ENCODE measurements at places on chromosomes 12 and 14.

DNA sequence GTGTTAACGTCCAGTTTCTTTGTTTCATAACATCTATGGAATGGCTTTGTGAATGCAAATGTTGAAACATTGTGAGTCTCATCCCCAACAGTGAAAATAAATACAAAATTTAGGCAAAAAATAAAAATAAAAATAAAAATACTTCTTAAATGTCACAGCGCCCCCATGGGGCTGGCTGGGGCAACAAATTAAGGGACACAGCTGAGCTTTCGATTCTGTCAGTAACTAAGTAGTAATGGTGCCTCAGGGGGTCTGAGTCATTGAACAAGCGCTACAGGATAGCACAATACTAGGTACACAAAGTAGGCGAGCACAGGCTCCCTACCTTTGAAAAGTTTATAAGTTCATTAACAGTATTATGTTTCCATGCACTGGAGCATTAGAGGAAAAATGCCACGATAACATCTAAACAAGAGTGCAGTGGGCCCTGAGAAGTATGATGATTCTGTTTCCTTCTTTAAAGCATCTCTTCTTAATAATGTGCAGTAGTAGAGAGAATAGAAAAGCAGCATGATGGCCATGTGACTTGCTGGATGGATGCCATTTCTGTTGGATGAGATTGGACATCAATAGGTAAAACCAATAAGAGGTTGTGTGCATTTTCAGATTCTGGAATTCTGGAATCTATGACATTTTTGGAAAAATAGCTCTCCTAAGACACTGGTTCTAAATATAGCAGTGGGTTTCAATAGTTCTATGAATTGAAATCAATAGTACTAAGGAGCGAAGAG, 667.2 kb downstream of the DIO2 start:
- no peaks in the 10 kb centered on the region for H3K4me1 ChIP-seq
- H3K27ac ChIP-seq: no peak overlapping the region
- no peak for DNase-seq
- no peak overlapping the region for H3K4me3 ChIP-seq
- H3K36me3 ChIP-seq: no peaks in the 10 kb centered on the region

DNA sequence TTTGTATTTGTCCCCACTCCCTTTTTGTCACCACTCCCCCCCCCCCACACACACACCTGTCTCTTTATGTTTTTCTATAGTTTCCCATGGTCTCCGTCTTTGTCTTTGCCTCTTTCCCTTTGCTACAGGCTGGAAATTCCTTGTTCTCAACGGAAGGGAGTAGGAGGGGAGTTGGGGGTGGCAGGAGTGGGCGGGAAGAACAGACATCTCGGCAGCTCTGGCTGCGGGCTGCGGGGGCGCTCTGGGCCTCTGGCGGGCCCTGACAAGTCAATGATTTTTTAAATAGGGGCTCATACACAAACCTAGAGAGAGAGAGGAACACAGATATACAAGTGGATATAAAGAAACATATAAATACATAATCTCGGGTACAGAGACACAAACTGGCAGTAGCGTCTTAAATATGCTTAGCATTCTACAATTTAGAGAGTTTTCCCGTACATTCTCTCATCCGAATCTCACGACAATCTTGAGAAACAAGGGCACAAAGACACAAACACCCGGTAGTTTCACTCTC, 2.4 kb upstream of the NAB2 start:
- peaks cover 33% of the 10 kb centered on the region for H3K4me1 ChIP-seq
- H3K27ac ChIP-seq: peak overlapping the region; percentile 100
- H3K36me3 ChIP-seq: peaks cover 6% of the 10 kb centered on the region
- H3K27me3 ChIP-seq: no peaks in the 10 kb centered on the region
- peak overlapping the region; percentile 75 for H3K4me3 ChIP-seq

DNA sequence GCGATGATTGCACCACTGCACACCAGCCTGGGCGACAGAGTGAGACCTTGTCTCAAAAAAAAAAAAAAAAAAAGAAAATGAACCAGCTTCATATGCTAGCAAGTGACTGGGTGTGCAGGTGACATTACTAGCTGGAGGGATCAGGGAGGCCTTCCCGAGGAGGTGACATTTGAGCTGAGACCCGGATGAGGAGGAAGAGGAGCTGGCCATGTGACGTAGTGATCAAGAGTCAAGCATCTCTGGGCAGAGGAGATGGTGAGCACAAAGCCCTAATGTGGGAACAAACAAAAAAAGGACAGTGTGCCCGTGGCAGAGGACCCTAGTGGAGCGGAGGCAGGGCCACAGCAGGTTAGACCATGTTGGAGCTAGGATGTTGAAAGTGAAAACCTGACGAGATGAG, 3.5 kb upstream of the PTPN6 start:
- no peak for DNase-seq
- H3K27ac ChIP-seq: no peak overlapping the region
- H3K27me3 ChIP-seq: no peaks in the 10 kb centered on the region
- no peaks in the 10 kb centered on the region for H3K36me3 ChIP-seq
- H3K4me3 ChIP-seq: no peak overlapping the region

- no peak for DNase-seq
- no peak overlapping the region for H3K4me3 ChIP-seq
- no peak overlapping the region for H3K27ac ChIP-seq
- H3K36me3 ChIP-seq: no peaks in the 10 kb centered on the region
- H3K27me3 ChIP-seq: no peaks in the 10 kb centered on the region
- H3K4me1 ChIP-seq: no peaks in the 10 kb centered on the region
Measured at GRCh38 chr12:132239796-132240668, 89.4 kb downstream of the GALNT9 start.

- no peak overlapping the region for H3K4me3 ChIP-seq
- no peaks in the 10 kb centered on the region for H3K36me3 ChIP-seq
- H3K27ac ChIP-seq: no peak overlapping the region
- H3K27me3 ChIP-seq: no peaks in the 10 kb centered on the region
- no peak for DNase-seq
Measured at GRCh38 chr14:70514168-70515069, 20.4 kb downstream of the ADAM20 start.

DNA sequence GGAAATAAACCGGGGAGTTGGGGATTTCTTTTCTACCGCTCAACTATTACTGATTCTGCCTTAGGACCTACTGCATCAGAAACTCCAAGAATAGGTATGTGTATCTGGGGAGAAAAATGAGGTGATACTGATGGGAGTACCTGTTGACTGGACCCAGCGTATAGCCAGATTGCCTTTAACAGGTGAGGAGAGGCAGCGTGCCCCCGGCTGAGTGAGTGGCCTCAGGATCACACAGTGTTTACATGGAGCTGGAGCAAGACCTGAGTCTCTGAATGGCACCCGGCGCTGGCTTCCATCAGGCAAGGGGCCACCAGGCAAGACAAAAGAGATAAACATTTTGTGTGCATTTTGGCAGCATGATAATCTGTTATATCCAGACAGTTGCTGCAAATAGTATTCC, 496.2 kb downstream of the EGLN3 start:
- H3K36me3 ChIP-seq: no peaks in the 10 kb centered on the region
- H3K27ac ChIP-seq: no peak overlapping the region
- H3K4me3 ChIP-seq: no peak overlapping the region
- H3K27me3 ChIP-seq: no peaks in the 10 kb centered on the region
- peaks cover 13% of the 10 kb centered on the region for H3K4me1 ChIP-seq
- no peak for DNase-seq

All from vagina (tissue), 2 donors.